Large intestine (tissue), 12 donors: ENCODE measurements at places on chromosomes 1 and 21.

- DNase-seq, result no peak
- no peak overlapping the region for H3K4me3 ChIP-seq
- no peak overlapping the region for H3K27ac ChIP-seq
Measured at GRCh38 chr21:36195613-36196012, 39.0 kb downstream of the DOP1B start.

DNA sequence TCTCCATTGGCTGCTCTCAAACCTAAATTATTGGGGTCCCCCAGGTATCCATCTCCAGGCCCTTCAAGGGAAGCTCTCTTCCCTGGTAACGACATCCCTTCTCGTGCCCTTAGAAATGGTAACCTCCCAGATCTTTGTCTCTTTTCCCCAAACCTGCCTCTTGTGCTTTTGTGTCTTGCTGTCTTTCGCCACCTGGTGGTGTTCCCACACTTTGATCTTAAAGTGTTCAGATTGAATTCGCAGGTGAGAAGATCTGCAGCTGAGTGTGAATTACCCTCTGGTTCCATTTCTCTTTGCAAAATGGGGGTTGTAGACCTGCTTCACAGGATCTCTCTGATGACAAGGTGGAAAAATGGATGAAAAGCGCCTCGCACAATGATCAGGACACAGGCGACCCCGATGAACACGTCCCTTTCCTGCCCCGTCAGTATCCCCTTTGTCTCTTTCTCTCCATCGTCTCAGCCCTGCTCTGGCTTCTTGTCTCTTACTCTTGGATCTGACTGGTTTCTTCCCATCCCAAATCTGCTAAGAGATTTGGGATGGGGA is 53.1 kb downstream of the DOP1B start:
- H3K27ac ChIP-seq, result no peak overlapping the region
- H3K4me1 ChIP-seq, result no peaks in the 10 kb centered on the region
- no peak overlapping the region for H3K4me3 ChIP-seq
- H3K27me3 ChIP-seq, result no peaks in the 10 kb centered on the region
- peak; percentile 43 for DNase-seq
- peaks cover 19% of the 10 kb centered on the region for H3K36me3 ChIP-seq

DNA sequence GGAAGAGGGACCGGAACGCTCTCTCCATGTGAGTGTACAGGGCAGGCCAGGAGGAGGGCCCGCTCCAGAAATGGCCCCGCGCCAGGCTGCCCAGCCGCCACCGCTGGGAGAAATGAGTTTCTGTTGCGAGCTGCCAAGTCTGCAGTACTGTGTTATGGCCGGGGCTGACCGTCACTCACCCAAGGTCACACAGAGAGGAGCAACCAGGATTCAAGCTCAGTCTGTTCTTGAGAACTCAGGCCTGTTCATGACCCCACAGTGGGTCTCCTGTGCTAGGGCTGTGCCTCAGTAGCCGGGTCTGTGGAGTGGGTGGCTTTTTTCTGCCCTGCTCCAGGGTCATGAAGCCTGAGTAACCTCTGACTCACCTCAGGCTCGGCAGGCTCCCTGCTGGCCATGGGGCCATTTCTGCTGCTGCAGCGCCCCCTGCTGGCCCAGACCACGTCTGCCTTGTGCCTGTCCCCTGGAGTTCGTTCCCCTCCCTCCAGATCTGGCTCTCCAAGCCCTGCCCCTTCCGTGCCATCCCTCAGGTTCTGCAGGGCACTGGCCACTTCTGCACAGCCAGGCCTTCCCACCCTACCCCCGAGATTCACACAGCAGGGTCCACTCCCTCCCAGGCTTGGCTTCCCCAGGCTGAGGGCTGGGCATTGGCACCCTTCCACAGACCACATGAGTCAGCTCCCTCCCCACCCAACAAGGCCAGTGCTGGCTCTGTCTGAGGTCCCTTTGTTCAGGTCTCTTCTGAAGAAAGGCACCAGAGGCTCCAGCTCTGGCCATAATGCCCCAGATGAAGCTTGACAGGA is 51.8 kb downstream of the EDN2 start:
- DNase-seq, result peak; percentile 67
- no peak overlapping the region for H3K27ac ChIP-seq
- H3K4me1 ChIP-seq, result peaks cover 16% of the 10 kb centered on the region

GRCh38 chr1:222284466-222284865 is 263.4 kb downstream of the HHIPL2 start:
- no peaks in the 10 kb centered on the region for H3K36me3 ChIP-seq
- H3K27me3 ChIP-seq, result no peaks in the 10 kb centered on the region
- DNase-seq, result no peak
- H3K27ac ChIP-seq, result no peak overlapping the region

- H3K36me3 ChIP-seq, result peaks cover 78% of the 10 kb centered on the region
- H3K4me3 ChIP-seq, result no peak overlapping the region
Measured at GRCh38 chr1:38018864-38019343, 6.4 kb downstream of the UTP11 start.

DNA sequence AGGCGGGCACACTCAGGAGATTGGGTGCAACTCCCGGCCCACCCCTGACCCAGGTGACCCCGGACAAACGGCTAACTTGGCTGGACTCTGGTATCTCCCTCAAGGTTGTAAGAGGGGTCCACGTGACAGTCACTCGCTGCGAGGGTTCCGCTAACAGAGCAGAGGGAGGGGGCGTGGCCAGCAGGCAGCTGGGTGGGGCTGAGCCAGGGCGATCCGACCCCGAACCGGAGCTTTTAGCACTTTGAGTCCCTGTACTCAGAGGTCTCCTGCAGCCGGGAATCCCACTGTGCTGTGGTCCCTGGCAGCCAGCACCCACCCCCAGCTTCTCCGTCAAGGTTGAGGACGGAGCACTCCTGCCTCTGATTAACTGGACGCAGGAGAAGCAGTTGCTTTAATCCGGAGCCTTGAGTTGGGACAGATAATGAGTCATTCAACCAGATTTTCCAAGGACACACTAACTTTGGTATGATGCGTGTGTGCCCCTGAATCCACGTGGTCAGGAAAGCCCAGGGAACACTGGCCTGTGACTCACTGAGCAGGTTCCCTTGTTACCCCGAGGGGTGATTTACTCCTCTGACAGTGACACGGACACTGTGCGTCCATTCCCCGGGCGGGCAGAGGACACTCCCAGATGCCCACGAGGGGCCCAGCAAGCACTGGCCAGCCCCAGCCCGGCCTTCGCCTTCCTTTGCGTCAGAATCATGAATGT is 16.8 kb downstream of the TRPM2 start:
- no peaks in the 10 kb centered on the region for H3K36me3 ChIP-seq
- peaks cover 17% of the 10 kb centered on the region for H3K27me3 ChIP-seq
- no peak overlapping the region for H3K27ac ChIP-seq

DNA sequence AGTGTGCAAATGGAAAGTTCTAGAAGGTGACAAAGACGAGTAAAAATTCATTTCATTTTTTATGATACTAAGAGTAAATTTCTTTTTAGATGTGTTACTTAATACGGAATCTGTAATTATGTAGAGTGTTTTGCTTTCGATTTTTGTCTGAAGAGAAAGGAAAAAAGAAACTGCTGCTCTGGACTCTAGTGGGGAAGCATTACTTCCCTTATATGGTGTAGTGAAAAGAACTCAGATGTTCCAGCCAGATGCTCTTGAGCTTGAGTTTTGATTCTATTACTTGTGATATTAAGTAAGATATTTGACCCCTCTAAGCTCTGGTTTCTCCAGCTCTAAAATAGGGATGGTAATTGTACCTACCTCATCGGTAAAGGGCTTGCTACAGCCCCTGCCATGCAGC is 12.2 kb upstream of the GPR161 start:
- H3K27me3 ChIP-seq, result no peaks in the 10 kb centered on the region
- no peak overlapping the region for H3K4me3 ChIP-seq

GRCh38 chr1:153649137-153649862 is 9.2 kb upstream of the SNAPIN start:
- DNase-seq, result no peak
- no peak overlapping the region for H3K27ac ChIP-seq
- H3K4me1 ChIP-seq, result peaks cover 17% of the 10 kb centered on the region
- H3K36me3 ChIP-seq, result peaks cover 29% of the 10 kb centered on the region

DNA sequence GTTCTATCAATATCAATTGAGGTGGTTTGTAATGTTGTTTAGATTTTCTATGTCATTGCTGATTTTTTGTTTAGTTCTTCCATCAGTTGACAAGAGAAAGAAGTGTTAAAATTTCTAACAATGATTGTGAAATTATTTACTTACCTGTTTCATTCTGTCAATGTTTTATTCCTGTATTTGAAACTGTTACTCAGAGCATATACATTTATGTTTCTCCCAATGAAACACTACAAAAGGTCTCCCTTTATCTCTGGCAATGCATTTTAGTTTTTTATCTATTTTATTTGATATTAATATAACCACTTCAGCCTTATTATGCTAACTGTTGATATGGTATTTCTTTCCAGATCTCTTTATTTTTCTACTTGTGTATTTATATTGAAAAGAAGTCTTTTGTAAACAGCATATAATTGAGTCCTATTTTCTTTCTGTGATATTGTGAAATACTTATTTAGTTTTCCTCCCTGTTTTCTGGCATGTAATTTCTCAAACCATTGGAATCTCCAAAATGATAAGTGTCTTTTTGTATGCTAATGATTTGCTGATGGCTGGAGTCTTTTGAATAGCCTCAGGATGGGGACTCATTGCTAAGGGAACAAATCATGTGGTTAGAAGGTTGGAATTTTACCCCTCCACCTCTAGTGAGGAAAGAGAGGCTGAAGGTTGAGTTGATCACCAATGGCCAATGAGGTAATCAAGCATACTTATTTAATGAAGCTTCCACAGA is 122.0 kb downstream of the ADSS2 start:
- no peak overlapping the region for H3K27ac ChIP-seq
- H3K4me1 ChIP-seq, result no peaks in the 10 kb centered on the region

DNA sequence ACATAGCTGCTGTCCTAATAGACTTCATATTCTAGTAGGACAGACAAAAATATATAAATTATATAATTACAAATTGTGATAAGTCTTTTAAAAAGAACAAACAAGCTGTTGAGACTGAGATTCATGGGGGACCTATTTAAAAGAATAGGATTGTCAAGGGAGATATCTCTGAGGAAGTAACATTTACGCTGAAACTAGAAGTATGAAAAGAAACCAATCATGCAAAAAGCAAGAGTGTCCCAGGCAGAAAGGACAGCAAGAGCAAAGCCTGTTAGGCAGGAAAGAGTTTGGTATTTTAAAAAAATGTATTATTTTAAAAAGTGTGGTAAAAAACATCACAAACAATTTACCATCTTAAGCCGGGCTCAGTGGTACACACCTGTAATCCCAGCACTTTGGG is 9.1 kb upstream of the METTL13 start:
- no peak overlapping the region for H3K27ac ChIP-seq
- no peaks in the 10 kb centered on the region for H3K36me3 ChIP-seq
- H3K27me3 ChIP-seq, result peaks cover 8% of the 10 kb centered on the region

- no peak overlapping the region for H3K4me3 ChIP-seq
- no peaks in the 10 kb centered on the region for H3K27me3 ChIP-seq
- no peak for DNase-seq
- H3K4me1 ChIP-seq, result no peaks in the 10 kb centered on the region
- H3K36me3 ChIP-seq, result peaks cover 3% of the 10 kb centered on the region
- no peak overlapping the region for H3K27ac ChIP-seq
Measured at GRCh38 chr1:43924516-43924915, 9.1 kb upstream of the ARTN start.

GRCh38 chr21:30256100-30256499 is 26.6 kb downstream of the KRTAP24-1 start:
- no peaks in the 10 kb centered on the region for H3K27me3 ChIP-seq
- no peak overlapping the region for H3K4me3 ChIP-seq
- no peaks in the 10 kb centered on the region for H3K36me3 ChIP-seq
- no peaks in the 10 kb centered on the region for H3K4me1 ChIP-seq

DNA sequence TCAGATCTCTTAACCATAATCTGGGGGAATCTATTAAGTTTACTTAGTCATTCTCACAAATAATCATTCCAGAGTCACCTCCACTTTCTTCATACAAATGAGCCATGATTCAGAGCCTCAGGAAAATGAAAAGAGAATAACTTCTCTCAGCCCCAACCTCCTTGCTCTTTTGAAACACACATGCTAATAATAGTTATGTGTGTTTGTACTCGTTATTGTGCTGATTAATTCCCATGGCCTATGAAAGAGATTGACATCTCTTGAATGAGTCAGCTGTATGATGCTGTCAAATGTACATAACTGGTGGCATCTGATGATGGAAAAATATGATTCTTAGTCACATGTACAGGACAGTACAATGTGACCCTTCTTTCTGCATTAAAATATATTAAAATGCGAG is 41.5 kb downstream of the DTL start:
- H3K4me1 ChIP-seq, result no peaks in the 10 kb centered on the region
- H3K36me3 ChIP-seq, result peaks cover 8% of the 10 kb centered on the region
- H3K27ac ChIP-seq, result no peak overlapping the region
- no peak for DNase-seq

DNA sequence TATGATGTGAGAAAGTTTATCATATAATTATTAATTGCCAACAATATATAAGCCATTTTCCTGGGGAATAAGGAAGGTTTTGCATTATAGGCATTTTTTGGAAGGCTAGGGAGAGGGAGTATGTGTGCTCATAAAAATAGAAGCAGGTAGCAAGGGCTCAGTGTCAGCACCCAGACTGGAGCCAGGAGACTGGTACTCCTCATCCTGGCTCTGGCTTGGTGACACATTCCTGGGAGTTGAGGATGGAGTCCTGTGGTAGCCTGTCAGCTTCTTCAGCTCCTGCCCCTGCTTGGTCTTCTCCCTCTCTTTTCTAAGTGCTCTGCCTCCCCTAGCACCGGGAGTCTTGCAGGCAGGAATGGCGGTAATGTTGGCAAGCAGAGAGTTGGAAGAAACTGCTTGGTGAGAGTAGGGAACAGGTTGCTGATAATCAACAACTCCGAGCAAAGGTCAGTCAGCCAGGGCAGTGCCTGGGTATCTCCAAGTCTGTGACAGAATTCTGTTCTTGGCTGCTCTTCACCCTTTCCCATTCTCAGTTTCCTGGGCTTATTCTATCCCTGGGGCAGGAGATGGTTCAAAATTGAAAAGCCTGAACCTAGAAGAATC is 23.0 kb downstream of the GIPC2 start:
- H3K27me3 ChIP-seq, result no peaks in the 10 kb centered on the region
- H3K27ac ChIP-seq, result peak overlapping the region; percentile 52
- peaks cover 4% of the 10 kb centered on the region for H3K4me1 ChIP-seq
- H3K36me3 ChIP-seq, result no peaks in the 10 kb centered on the region

GRCh38 chr1:205811660-205812059 is 1.3 kb downstream of the SLC41A1 start:
- peaks cover 8% of the 10 kb centered on the region for H3K4me1 ChIP-seq
- H3K27ac ChIP-seq, result no peak overlapping the region
- peak; percentile 44 for DNase-seq
- peaks cover 4% of the 10 kb centered on the region for H3K36me3 ChIP-seq

DNA sequence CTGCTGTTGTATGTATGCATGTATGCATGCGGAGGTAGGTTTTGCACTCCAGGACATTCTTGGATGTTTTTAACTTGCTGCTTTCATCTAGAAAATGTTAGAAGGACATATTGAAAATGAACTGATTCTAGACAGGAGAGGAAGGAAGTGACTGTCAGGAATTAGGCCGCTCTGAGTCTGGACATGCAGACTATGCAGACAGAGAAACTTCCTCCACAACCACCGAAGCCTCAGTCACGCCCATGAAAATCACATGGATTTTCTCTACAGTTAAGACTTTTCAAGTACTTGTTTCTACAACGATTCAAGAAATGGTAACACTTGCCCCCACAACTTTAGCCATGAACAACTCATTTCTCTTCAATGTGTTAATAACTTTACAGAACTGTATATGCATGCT is 211.1 kb downstream of the SMYD3 start:
- H3K4me3 ChIP-seq, result no peak overlapping the region
- H3K36me3 ChIP-seq, result no peaks in the 10 kb centered on the region
- no peak overlapping the region for H3K27ac ChIP-seq
- H3K27me3 ChIP-seq, result no peaks in the 10 kb centered on the region
